Sciatic nerve (tissue), 2 donors: ENCODE measurements at places on chromosomes 4 and X. TPM values are rescaled to one million over a fixed set of nuclear protein-coding genes. Genes with fewer than 3 reads are reported as not detected.

CSAG2 gene
- not detected for total RNA-seq

TMEM187 gene
- 10.3 TPM for total RNA-seq

MGAT4D gene
- not detected for total RNA-seq

MID2 gene
- total RNA-seq, result 26.7 TPM

ZAR1 gene
- not detected for total RNA-seq

ADRA2C gene
- 4.8 TPM for total RNA-seq

AMTN gene
- not detected for total RNA-seq

SRPX gene
- total RNA-seq, result 33.4 TPM

ERAS gene
- total RNA-seq, result 0.36 TPM

NEUROG2 gene
- not detected for total RNA-seq

UGT2A2 gene
- not detected for total RNA-seq

NKX3-2 gene
- not detected for total RNA-seq

GATA1 gene
- 0.76 TPM for total RNA-seq

TMEM271 gene
- not detected for total RNA-seq

IL9R gene
- not detected for total RNA-seq

BCAP31 gene
- 124 TPM for total RNA-seq

SAGE1 gene
- not detected for total RNA-seq

UBL4A gene
- 29.4 TPM for total RNA-seq

SLC9B1 gene
- 3.7 TPM for total RNA-seq

SPOCK3 gene
- not detected for total RNA-seq

ADH1C gene
- total RNA-seq, result 75.2 TPM

KIT gene
- total RNA-seq, result 4.9 TPM

IL13RA2 gene
- total RNA-seq, result 1.5 TPM

PDZD11 gene
- total RNA-seq, result 21.0 TPM

BEND4 gene
- 0.94 TPM for total RNA-seq

ZMAT1 gene
- 35.0 TPM for total RNA-seq

TCP11X1 gene
- not detected for total RNA-seq

ZNF630 gene
- 5.4 TPM for total RNA-seq

RAPGEF2 gene
- total RNA-seq, result 74.0 TPM

BLOC1S4 gene
- 9.7 TPM for total RNA-seq

PDGFRA gene
- total RNA-seq, result 131 TPM

CLNK gene
- not detected for total RNA-seq

GRID2 gene
- total RNA-seq, result 1.4 TPM

HSFX2 gene
- 0.71 TPM for total RNA-seq

EMCN gene
- total RNA-seq, result 58.5 TPM

MAP9 gene
- 15.2 TPM for total RNA-seq

OCRL gene
- total RNA-seq, result 21.4 TPM

CYBB gene
- total RNA-seq, result 39.8 TPM

USP17L29 gene
- not detected for total RNA-seq

TMPRSS11B gene
- not detected for total RNA-seq

ERVMER34-1 gene
- total RNA-seq, result 0.27 TPM

FGD1 gene
- total RNA-seq, result 7.3 TPM

WNK3 gene
- 2.4 TPM for total RNA-seq
